ENCODE measurements at places on chromosomes 3 and 15.

DNA sequence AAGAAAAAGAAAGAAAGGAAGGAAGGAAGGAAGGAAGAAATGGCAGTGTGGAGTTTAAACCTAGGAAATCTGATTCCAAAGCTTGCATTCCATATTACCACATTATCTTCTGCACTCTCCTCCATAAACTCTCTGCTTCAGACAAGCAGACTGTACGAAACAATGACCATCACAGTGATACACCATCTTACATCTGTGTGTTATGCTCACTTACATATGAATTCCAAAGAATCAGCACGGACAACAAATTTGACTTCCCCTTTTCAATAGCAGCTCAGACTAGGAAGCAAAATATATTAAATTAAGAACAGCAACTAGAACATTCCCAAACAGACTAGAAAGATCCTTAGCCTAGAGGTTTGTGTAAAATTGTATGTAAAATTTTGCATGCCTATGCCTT, 18.0 kb upstream of the PPM1L start:
- no peak for ATAC-seq

DNA sequence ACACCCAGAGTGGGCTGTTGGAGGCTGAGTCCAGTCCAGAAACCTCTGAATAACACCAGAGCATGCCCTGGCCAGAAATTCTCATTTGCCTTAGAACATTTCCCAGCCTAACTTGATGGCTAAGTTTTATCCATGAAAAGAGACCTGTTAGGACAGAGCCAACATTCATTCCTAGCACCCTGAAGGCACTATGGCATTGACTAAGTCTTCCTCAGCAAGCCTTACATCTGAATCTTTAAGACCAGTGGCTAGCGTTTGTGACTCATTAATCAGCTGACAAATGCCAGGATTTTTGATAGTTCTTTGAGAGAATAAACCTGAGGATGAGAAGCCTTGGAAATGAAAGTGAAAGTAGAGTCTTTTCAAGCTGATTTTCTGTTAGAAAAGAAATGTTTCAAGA, 1087.1 kb upstream of the ALCAM start:
- no peak for ATAC-seq

GRCh38 chr15:74788683-74789151, 6.8 kb downstream of the CSK start:
- ATAC-seq = peak; percentile 68

GRCh38 chr15:67043939-67044771, 21.2 kb upstream of the SMAD3 start:
- ATAC-seq = no peak

GRCh38 chr3:194985031-194985578, 285.9 kb downstream of the XXYLT1 start:
- peak; percentile 34 for ATAC-seq

DNA sequence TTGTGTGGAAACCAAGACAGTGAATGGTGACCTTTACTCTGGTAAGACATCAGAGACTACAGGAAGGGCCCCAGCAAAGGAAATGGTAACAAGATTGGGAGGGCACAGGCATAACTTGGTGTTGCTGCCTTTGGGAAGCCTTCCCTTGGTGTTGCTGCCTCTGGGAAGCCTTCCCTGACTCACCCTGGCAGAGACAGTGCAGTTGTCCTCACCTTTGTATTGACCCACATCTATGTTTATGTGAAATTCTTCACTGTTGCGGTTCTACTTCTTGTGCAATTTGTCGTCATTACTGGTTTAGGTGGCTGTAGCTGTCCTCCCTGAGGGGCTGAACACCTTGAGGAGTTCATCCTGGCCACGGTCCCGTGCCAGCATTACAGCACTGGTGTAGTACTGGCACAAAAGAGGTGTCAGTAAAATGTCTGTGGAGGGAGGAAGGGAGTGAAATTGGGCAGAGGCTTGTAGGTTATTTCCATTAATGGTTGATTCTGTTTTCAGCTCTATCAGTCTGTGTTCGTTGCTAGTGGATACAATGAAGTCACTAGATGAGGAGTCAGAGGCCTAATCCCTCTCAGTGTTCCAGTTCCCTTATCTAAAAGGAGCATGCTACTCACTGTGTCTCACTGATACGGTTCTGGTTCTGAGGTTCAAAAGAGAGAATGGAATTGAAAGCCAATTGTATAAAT, 21.6 kb downstream of the IFT122 start:
- ATAC-seq = no peak

DNA sequence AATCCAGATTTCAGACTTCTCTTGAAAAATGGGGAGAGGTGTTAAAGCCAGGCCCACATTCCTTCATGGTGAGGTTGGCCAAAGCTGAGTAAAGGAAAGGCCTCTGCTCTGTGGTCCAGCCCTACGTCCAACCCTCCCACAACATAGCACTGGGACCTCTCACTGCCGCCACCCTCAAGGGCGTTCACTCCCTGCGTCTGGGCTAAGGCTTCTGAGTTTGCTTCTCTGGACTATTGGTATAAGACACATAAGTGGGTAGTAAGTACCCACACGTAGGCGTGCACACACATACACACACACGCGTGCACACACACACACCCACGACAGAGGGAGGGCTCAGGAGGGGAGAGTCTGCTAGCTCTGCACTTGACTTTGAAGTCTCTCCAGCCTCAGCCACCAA, 80.2 kb upstream of the PXYLP1 start:
- no peak for ATAC-seq
